ENCODE measurements at places on chromosomes 6 and 20.

- no peak for DNase-seq
Observed at GRCh38 chr20:37890643-37891042, 12.3 kb upstream of the VSTM2L start.

- DNase-seq: no peak
Observed at GRCh38 chr20:23145281-23145700, 59.2 kb upstream of the CD93 start.

DNA sequence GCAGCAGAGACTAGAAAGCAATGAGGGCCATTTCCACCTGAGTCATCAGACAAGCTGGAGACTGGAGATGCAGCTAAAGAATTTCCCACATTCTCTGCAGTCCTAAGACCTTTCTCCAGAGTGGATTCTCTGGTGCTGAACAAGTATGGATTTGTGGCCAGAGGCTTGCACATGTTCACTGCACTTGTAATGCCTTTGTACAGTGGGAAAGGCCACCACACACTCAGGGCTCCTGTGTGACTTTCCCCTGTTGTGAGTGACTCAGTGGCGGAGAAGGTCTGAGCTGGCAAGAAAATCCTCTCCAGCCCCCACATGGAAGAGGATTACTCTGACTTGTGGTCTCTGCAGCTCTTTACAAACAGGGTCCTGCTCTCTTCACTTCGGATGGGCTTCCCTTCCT lies 192.3 kb downstream of the C6orf118 start:
- DNase-seq: no peak

DNA sequence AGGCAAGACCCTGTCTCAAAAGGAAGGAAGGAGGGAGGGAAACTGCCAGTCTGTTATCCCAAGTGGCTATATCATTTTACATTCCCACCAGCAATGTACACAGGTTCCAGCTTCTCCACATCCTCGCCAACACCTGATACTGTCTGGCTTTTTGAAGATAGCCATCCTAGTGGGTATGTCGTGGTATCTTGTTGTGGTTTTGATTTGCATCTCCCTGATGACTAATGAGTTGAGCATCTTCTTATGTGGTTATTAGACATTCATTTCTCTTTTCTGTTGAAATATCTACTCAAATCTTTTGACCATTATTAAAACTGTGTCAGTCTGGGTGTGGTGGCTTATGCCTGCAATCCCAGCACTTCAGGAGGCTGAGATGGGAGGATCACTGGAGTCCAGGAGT lies 47.9 kb upstream of the ARID1B start:
- no peak for DNase-seq

DNA sequence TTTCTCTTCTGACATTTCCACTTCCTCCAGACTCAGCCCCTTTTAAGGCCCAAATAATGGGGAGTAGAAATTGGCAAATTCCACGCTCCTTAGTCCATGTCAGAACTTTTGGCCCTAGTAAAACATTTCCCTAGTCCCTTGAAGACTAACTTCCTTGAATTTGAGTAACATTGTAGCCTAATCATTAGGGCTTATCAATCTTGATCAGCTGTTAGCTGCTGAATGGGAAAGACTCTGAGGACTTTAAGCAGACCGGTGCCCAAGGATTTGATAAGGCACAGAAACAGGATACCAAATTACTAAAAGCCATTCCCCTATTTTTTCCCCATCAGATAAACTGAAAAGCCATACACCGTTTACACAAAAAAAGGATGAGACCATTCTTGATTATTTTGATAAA lies 37.0 kb upstream of the ECI2 start:
- DNase-seq: no peak

All from nucleus accumbens (tissue), 56 donors.